ENCODE measurements at places on chromosomes 5 and 9.

DNA sequence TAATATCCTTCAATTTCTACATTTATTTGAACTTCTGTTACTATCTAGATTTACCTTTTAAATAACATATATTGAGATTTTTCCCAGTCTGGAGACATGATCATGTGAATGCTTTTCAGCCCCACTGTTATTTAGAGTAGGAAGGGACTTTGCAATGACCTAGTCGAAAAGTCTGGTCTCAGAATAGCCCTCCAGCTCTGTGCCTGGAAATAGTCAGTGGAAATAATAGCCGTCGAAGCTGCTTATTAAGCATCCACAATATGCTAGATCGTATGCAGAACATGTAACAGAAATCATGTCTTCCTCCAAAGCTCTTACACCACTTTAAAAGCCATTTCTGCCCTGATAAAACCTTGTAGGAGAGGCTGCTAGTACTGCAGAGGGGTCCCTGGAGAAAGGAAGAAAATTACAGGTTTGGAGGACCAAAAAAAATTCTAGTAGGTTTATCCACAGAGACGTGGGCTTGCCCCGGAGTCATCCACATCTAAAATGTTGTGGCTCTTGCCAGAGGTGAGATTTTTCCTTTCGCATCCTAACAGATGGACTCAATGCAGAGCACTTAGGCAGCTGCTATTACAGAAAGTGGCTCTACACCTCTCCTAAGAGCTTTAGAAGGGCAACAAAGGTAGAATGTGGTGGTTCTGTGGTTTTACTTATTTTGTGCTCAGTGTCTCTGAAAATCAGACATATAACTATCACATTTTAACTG is 2.5 kb upstream of the FGF1 start:
- DNase-seq: no peak

DNA sequence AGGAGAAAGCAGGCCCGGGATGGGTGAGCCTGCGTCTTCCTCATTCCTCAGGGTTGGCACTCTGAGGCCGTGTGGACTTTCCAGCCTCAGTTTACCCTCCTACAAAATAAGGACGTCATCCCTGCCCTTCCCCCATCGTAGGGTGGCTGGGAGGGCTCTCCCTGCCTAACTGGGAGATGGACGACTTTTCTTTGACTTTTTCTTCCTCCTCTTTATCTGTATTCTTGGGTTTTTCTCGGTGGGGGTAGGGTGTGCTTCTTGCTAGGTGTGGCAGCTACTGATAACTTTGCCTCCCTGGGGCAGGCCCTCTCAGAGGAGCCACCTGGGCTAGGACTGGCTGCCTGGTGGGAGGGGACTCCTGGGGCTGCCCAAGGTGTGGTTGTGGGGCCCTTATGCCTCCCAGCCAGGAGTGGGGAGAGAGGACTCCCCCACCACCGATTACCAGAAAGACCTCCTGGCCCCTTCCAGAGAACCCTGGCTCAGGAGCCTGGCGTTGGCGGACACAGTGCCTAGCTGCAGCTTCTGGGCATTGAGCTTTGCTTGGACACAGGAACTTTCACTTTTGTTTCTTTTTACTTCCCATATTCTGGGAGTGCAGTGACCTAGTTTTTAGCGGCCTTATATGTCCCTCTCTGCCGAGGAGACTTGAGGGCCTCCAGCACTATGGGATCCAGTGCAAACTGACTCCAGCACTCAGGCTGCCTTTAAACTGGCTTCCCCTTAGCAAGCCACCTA is 6.1 kb downstream of the GLIPR2 start:
- no peak for DNase-seq

GRCh38 chr9:96192710-96193109 is 109.3 kb downstream of the HSD17B3 start:
- no peak for DNase-seq

DNA sequence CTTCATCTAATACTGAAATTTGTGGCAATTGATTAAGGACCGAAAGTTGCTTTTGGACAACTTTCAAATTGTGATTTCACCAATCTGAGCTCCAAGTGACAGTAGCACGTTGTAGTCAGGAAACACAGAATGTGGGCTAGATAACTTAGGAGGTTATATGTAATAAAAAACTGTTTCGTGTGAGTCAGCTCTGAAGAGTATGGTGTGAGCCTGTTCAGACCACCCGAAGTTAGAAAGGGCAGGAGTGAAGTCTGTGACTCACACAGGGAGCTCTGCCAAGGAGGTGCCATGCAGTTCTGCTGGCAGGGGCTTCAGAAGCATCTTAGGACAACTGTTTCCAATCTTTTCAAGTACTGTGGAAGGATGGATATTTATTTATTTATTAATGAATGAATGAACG is 16.4 kb upstream of the ZBTB34 start:
- DNase-seq: peak; percentile 56

DNA sequence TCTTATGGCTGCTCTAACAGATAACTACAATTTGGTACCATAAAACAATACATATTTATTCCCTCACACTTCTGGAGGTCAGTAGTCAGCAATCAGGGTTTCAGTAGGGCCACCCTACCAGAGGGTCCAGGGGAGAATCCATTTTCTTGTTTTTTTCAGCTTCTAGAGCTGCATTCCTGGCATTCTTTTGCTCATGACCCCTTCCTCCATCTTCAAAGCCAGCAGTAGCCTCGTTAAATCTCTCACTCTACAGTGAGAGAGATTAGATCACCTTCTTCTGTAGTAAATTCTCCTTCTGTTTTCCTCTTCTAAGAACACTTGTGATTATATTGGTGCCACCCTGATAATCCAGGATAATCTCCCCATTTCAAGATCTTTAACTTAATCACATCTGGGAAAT is 187.4 kb downstream of the RFK start:
- no peak for DNase-seq
